ENCODE measurements at places on chromosomes 2 and 18. TPM values are rescaled to one million over a fixed set of nuclear protein-coding genes. Genes with fewer than 3 reads are reported as not detected.

- no peak for DNase-seq
Observed at GRCh38 chr2:181947273-181947672, 38.4 kb upstream of the PPP1R1C start.

DNA sequence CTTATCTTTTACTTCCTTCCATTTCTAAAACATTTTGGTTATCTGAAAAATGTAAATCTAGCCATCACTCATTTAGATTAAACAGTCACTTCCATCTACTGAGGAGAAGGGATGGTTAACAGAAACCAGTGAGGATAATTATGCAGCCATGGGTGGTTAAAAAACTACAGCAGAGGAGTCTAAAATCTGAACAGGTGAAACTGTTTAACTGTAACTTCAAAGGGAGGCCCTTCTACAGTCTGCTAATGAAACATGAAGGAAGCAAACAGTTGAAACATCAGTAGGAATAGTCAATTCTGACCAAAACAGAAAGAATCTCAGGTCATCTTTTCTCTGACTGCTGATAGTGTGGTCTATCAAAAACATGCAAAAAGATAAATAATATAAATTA is 71.0 kb downstream of the DTNB start:
- no peak for DNase-seq

DNA sequence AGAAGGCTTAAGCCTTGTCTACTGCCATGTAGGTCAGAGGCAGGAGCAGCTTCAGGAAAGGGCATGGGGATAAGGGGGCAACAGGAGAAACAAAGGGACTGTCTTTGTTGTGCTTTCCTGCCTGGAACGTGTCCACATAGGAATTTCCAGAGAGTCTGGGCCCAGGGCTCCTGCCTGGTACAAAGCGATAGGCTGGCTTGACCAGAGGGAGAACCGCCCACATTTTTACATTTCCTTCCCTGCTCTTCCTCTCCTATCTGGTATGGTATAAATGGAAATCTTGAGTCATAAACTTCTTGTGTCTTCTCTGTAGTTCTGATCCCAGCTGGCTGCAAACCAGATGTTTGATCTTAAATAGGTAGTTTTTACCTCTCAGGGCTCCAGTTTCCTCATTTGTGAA is 414.8 kb downstream of the HRH4 start:
- DNase-seq, result no peak

The NAT8 gene
- total RNA-seq, result not detected

DNA sequence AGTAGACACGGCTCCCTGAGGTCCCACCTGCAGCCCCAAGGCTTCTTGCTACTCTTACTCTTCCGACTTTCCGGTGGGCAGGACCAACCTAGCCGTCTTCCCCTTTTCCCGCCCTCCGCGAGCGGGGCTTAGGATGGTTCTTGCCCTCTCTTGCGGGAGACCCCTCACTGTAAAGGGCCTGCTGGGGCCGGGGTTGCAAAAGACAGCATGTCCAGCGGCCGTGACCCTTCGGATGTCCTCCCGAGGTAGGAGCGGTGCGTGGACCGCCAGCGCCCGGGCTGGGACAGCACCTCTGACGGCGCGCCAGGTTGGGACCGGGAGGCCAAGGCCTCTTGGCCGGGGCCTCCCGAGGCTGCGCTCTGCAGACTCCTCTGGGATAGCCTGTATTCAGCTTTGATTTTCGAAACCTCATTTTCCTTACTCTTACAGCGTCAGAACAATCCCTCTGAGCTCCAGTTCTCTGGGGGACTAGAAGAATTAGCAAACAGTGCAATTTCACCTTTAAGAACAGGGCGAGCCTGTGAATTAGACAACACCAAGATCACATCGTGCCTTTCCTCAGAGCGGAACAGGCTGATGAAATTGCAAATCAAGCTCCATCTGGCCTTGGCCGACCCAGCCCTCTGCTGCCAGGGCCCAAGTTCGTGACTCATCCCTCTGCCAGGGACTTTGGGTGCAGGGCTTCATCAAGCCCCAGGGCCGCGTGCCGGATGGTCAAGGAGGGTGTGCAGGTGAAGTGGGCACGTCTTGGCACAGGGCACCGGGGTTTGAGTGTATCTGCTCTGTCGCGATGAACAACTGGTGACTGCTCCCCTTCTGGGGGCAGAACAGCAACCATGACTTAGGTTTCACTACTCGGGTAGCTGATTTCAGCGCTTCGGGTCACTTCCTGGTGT is 777 bp downstream of the MOCOS start:
- no peak for DNase-seq

The KLHL41 gene
- not detected for total RNA-seq

GRCh38 chr2:191950132-191950874 is 103.4 kb upstream of the CAVIN2 start:
- DNase-seq, result no peak

DNA sequence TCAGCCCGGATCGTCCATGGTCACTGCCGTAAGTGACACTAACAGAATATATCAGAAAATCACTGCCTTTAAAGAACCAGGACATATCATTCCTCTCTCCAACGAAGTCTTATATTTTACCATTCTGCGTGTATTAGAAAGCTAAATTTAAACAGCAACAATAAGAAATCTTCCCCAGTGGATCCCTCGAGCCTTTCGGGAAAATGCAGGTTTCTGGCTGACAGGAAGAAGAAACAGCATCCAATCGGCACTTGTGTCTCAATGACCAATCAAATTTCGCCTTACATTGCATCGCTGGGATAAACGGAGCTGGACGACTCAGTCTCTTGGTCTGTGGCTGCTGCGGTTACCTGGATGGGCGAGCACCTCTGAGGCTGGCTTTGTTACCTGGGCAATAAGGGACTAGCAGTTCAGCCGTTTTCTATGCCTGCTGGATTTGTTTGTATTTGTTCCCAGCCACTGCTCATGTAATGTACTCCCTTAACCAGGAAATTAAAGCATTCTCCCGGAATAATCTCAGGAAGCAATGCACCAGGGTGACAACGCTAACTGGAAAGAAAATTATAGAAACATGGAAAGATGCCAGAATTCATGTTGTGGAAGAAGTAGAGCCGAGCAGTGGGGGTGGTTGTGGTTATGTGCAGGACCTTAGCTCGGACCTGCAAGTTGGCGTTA is at the start of gene DUSP19:
Gene DUSP19 (plus strand): TSS at position 284 of the 675 bp plus-strand sequence. CDS start 187 bp downstream, at position 471.
- DNase-seq, result peak; percentile 55

The ERFE gene
- total RNA-seq, result not detected

- DNase-seq, result no peak
Observed at GRCh38 chr2:37149626-37150322, 7.0 kb downstream of the EIF2AK2 start.
